Adrenal gland (tissue), 19 donors: ENCODE measurements at places on chromosomes 5 and 9.

DNA sequence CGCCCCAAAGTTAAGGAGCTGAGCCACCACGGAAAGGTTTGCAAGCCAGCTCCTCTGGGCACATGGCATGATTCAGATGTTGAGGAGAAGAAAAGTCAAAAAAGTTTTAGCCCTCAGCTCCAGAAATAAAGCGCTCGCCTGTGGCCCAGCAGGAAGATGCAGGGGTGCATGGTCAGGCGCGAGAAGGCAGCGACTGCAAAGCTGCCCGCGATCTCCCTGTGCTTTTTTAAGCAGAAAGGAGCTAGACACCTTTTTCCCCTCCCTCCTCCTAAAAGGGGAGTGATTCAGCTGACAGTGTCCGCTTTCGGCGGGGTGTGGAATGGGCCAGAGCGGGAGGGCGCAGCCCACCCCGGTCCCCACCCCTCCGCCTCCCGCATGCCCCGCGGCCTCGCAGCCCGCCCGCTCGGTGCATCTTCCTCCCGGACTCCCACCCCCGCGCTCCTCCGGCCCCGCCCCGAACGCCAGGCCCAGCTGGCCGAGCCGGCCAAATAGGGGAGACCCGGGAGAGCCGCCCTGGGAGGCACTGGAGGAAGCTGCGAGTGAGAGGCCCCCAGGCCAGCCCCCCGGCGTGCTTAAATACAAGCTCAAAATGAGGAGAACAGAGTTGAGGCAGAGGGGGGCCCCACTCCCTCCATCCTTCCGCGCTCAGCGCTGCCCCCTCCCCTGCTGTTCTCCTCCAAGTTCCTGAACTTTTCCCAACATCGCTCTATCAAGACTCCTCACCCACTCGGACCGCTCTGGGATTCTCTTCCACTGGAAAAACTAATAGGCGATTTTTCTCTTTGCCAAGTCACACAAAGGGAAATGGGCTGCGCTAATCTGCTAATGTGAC is at the start of gene ADAMTS12:
Gene ADAMTS12 (minus strand): TSS at position 203 of the 832 bp plus-strand sequence. CDS start 134 bp downstream, at position 69.
- peak; percentile 16 for DNase-seq

DNA sequence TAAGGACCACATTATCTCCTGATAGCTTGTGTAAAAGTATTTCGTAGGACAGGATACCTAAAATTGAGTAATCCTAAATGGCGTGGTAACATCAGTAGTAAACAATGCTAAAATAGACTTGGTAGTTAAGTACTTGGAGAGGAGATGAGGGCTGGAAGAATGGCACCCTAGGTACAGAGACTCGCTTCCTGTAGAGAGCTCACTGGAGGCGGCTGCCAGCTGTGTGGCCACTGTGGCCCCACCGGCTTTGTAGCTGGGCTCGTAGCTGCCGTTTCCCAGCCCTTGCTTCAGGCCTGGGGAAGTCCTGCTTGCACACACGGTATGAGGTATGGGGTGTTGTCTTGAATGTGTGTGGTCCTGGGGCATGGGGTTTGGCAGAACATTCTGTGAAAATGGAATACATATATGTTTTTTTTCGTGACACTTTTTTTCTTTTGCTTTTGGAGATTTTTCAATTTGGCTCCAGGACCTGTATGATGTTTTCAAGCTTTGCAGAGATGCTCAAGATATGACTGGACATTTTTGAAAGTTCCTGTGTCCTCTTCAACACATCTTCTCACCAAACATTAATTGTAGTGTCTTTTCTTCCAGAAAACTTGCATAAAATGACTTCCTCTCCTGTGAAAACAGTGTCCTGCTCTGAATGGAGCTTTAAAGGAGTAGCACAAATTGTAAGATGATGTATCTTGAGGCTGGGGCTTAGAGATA is 58.0 kb downstream of the RCL1 start:
- no peak for DNase-seq

GRCh38 chr5:133244242-133244641 is 192.4 kb downstream of the HSPA4 start:
- no peak for DNase-seq

GRCh38 chr9:112015149-112015548 is 118.5 kb downstream of the UGCG start:
- DNase-seq: no peak

- DNase-seq: no peak
These were observed 29.3 kb downstream of the ZDHHC11 start for GRCh38 chr5:821504-821903.
